ENCODE measurements at places on chromosomes 13 and 19.

GRCh38 chr19:35354898-35355297, 3.4 kb upstream of the FFAR3 start:
- no peak for DNase-seq

DNA sequence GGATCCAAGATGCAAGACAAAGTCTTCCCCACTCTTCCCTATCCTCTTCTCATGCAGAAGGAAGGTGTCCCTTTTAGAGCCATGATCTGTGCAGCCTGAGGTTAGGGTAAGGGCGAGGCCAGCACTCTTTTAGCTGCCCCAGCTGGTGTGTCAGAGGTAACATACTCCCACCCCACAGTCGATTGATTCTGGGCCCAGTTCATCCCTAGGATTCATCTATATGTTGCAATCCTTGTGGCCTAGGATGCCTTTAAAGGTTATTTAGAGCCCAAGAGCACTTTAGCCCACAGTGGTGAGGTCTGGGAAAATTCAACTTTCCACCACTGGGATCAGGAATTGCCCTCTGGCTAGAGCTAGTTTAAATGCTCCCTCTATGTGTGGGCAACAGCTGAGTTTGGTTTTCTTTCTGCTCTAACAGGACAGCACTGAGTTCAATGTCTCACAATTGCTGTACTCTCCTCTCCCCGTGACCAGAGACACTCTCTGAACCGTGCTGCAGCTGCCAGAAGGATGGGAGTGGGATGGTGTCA, 201.3 kb upstream of the SERP2 start:
- no peak for DNase-seq

DNA sequence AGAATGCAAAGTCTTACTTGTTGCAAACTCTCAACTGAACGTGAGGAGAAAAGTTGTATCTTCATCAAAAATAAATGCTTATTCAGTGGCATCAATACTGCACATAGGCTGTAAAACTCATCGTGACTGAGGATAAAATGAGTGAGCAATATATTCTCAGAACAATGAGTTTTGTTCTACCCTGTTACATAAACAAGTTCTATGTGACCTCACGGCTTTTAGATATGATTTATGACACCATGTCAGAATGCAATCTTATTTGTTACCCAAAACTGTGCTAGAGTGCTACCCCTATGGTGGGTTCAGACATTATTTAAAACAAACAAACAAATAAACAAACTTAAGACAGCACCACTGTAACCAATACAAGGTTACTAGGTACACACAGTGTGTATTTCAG, 55.4 kb downstream of the FOXO1 start:
- no peak for DNase-seq

- peak; percentile 70 for DNase-seq
Measured at GRCh38 chr19:40006273-40006691, 9.4 kb downstream of the ZNF546 start.

GRCh38 chr13:98493042-98493712, 83.7 kb downstream of the STK24 start:
- no peak for DNase-seq

GRCh38 chr13:43111559-43112400, 88.4 kb downstream of the DNAJC15 start:
- no peak for DNase-seq

- DNase-seq, result no peak
Measured at GRCh38 chr19:38661996-38662395, 14.5 kb downstream of the ACTN4 start.

DNA sequence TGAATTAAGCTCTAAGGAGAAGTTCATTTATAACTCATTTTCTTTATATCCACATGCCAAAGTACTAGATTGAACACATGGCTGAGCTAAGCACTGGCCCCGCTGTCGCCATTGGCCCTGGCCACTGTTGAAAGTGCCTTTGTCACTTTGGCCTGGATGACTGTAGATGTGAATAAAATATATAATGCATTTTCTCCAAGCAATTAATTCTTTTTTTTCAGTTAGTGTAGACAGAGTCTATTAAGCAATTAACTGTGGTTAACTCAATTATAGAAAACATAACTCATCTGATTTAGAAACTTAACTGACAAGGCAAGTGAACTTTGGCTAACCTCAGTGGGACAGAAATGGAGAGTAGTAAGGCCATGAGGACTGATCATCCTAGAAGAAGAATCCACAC, 965.6 kb downstream of the EFNB2 start:
- DNase-seq, result no peak

GRCh38 chr13:96071504-96071903, 18.3 kb upstream of the UGGT2 start:
- DNase-seq, result no peak

DNA sequence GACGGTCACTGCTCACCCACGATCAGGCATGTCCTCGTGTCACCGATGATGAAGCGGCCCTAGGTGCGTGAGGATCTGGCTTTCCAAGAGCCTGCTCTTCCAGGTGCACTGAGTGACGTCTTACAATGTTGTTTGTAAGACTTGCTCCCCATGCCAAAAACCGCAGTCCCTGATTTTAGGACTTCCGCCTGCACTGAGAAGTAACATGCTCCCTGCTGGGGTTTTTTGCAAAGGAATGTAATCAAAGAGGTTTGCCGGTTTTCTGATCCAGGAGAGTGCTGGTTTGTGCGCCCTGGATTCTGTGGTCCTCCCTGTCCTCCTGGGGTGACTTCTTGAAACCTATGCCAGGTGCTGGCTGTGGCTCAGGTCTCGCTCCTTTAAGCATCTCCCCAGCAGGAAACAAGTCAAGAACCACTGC, 38.8 kb downstream of the MYO9B start:
- DNase-seq, result no peak

GRCh38 chr19:3189702-3190469, 4.2 kb downstream of the NCLN start:
- no peak for DNase-seq

- no peak for DNase-seq
Measured at GRCh38 chr19:33878910-33879810, 82.5 kb downstream of the KCTD15 start.

DNA sequence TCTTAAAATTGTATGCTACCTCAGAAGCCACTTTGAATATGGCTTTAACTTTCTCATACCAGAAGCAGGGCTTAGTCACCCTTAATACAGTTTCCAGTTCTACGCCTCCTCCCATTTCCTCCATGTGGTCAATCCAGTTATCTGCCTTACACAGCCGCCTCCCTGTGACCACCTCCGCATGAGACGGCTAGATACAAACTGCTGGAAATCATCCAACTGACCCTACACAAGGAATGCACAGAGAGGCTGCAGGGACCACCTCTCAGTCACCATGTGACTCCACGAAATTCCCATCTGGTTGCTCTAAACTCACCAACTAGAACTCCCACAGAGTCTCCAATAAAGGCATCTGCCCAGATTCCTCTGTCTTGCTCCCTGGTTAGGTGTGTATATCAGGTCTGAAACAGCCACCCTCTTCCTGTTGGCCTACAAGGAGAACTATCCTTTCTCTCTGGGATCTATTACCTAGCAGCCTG, 6.8 kb downstream of the ZNF564 start:
- no peak for DNase-seq

DNA sequence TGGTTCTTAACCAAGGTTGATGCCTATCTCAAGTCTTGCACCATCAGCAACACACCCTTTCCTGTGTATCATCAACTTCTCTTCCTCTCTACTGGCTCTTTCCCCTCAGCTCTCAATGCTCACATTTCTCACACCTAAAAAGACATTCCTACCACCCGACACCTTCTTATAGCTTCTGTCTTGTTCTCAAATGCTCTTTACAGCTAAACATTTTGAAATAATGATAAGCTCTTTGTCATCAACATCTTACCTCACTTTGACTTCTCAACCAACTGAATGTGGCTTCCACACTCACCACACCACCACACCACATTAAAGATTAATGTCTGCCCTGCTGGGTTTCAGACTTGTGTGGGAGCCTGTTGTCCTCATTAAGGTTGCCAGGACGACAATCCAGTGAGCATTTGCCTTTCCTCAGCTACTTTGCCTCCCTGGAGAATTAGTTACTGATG, 67.8 kb downstream of the RXFP2 start:
- DNase-seq, result no peak

- no peak for DNase-seq
Measured at GRCh38 chr13:20671789-20672188, 31.7 kb upstream of the IL17D start.

DNA sequence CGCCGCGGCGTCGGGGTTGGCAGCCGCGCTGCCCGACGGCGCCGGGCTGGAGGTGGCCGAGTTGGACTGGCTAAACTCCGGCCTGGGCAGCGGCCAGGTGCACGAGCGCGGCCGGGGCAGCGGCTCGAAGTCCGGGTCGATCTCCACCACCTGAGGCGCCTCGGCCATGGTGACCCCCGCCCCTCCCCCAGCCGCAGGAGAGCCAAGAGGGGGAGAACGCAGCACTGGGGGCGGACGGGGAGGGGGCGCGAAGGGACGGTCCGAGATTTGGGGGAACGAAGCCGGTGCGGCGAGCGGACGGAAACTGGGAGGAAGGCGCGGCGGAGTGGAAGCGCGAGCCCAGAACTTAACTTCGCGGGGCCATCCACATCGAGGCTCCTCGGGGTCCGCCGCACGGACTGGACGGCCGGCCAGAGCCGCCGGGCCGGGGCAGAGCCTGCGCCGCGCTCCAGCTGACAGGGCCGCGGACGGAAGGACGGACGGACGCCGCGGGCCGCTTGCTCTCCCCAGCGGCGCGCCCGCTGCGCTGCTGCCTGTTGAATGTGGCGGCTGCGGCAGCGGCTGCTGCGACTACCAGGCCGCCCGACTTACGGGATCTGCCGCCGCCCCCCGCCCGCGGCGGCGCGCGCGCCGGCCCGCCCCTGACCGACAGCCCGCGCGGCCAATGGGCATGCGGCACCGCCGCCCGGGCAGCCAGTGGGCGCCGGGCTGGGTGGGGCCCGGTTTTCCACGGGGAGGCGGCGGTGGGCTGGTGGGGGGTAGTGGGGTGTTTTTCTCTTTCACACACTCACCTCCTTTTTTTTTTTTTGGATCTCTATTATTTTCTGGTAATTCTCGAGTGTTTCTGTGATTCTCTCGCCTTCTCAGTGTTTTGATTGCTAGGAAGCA, at the start of gene FOXO1:
TSS of gene FOXO1 (minus strand) at position 597 of the 888 bp plus-strand sequence. CDS start at position 168, 429 bp downstream.
- peak; percentile 94 for DNase-seq

GRCh38 chr19:12202250-12202649, 39.4 kb downstream of the ZNF136 start:
- DNase-seq, result no peak

DNA sequence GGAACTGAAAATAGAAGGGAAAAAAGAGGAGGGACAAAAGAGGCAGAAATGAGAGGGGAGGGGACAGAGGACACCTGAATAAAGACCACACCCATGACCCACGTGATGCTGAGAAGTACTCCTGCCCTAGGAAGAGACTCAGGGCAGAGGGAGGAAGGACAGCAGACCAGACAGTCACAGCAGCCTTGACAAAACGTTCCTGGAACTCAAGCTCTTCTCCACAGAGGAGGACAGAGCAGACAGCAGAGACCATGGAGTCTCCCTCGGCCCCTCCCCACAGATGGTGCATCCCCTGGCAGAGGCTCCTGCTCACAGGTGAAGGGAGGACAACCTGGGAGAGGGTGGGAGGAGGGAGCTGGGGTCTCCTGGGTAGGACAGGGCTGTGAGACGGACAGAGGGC, at the start of gene CEACAM5:
TSS of gene CEACAM5 (plus strand) at position 146 of the 400 bp plus-strand sequence. CDS start at position 252, 106 bp downstream.
- DNase-seq, result no peak

DNA sequence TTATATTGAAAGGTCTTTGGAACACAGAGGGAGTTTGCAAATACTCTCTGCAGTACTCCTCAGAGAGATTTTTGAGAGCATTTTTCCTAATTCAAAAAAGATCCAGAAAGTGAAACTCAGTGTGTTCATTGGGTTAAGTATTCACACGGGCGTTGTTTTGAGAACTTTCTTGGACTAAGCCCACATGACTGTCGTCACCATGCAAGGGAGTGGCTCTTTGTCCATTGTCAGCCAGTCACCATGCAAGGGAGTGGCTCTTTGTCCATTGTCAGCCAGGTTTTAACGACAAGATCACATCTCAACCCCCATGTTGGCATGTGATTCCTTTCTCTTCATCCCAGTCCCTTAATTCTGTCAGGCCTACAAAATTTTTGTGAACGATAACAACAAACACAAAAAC, 81.2 kb upstream of the STK24 start:
- DNase-seq, result no peak

GRCh38 chr19:585551-586110, 4.0 kb upstream of the HCN2 start:
- DNase-seq, result no peak

GRCh38 chr13:76300688-76301087, 585.5 kb downstream of the KCTD12 start:
- no peak for DNase-seq

DNA sequence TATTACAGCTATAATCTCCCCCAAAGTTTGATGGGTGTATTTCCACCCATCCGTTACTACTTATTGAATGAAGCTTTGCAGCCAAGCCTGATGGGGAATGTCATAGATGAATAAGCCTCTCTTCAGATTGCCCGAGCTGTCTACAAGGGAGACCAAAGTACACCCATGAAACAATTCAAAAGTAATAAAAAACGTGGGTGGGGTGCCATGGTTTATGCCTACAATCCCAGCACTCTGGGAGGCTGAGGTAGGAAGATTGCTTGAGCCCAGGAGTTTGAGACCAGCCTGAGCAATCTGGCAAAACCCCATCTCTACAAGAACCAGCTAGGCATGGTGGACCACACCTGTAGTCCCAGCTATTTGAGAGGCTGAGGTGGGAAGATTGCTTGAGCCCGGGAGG, 419.2 kb downstream of the FGF9 start:
- no peak for DNase-seq

Data from H54 (cell line).